NCI-H187 treated with DMSO at 0.1 percent for 48 hours (cell line): ENCODE measurements at places on chromosomes 12 and 14.

GRCh38 chr12:100830003-100830795 lies 35.6 kb downstream of the ANO4 start:
- peak; percentile 85 for DNase-seq

GRCh38 chr12:98997899-98998298 lies 352.8 kb downstream of the APAF1 start:
- no peak for DNase-seq

- DNase-seq: peak; percentile 89
Observed at GRCh38 chr14:91154851-91155625, 41.2 kb downstream of the DGLUCY start.

- DNase-seq: no peak
Observed at GRCh38 chr14:95445161-95445560, 71.3 kb downstream of the SYNE3 start.
